Activated T-cell treated with anti-CD3 and anti-CD28 coated beads for 4 hours (primary cell): ENCODE measurements at places on chromosomes 6 and 20.

GRCh38 chr6:14277405-14277930 lies 159.9 kb downstream of the CD83 start:
- no peak for DNase-seq

DNA sequence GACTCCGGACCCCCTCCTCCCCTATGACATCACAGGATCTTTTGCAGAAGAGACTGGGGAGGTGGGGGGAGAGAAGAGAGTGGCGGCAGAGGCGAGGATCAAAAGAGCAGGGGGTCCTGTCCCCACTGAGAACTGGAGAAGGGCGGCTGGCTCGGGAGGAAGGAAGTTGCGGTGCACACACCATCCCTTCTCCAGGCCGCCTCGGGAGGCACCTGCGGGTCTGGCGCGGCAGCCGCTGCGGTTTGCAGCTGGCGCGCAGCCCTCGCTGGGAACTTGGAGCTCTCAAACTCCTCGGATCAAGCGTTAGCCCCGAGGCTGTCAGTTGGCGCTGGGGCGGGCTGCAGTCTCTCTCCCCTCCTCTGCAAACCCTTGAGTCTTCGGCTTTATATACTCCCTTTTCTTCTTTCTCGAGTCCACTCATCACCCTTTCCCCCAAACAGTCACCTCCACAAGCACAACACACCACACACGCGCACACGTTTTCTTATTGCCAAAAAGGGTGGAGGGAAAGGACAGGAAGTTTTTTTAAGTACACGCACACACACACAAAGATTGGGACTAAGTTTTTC lies 180.7 kb downstream of the TBXT start:
- no peak for DNase-seq

- DNase-seq, result no peak
These were observed 129.2 kb downstream of the SAMD5 start for GRCh38 chr6:147637620-147638195.

GRCh38 chr6:149636124-149636523 lies 12.4 kb downstream of the KATNA1 start:
- DNase-seq, result no peak

DNA sequence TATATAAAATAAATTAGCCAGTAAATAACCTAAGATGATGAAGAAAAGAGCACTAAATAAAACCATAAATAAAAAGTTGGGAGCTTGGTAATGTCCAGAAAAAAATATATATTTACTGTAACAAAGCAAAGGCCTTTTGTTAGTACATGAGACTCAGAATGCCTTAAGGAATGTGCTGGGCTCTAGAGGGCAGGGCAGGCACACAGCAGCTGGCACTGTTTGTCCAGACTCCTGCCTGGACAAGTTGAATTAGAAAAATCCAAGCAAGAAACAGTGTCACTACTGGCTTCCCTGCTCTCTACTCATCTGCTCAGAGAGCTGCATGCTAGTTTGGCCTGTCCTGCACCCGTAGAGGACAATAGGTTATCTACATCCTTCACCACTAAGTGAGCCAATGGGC lies 8.8 kb downstream of the DEFB129 start:
- no peak for DNase-seq

- no peak for DNase-seq
These were observed 7.4 kb downstream of the TMEM14C start for GRCh38 chr6:10730254-10730653.

DNA sequence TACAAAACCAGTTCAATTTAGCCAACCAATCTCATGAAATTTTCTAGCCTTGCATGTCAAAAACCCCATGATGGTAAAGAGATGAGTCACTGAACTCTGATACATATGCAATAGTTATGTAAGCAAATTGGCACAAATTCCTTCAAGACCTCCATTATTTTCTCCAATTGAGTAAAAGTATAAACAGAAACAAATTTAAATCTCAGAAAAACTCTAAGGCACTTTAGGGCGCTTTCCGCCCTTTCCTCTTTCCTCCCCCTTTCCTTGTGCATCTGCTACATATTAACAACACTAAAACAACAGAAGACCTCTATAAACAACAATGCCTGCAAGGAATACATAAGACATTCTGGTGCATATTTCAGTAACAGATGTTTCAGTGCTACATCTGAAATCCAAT lies 48.5 kb downstream of the KIF13A start:
- no peak for DNase-seq

DNA sequence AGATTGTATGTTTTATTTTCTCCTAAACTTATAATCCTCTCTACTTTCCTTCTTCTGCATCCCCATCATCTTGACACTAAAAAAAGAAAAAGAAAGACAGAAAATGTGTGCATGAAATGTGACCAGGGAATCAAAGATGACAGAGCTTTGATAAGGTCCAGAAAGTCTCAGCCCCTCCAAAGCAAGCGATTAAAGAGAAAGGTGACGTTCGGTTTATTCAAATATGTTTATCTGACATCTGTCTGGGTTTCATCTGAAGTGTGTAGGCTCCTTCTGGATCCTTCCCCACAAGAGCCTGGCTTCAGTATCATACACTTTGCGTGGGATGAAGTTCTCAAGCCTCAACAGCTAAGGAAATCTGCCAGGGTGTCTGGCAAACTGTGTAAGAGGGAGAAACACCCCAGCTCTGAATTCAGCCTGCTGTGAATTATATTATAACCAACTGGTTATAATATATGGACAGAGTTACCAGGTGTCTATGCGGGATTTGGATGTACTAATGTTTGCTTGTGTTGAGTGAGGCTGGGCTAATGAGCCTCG lies 263.0 kb downstream of the ZNF217 start:
- no peak for DNase-seq

DNA sequence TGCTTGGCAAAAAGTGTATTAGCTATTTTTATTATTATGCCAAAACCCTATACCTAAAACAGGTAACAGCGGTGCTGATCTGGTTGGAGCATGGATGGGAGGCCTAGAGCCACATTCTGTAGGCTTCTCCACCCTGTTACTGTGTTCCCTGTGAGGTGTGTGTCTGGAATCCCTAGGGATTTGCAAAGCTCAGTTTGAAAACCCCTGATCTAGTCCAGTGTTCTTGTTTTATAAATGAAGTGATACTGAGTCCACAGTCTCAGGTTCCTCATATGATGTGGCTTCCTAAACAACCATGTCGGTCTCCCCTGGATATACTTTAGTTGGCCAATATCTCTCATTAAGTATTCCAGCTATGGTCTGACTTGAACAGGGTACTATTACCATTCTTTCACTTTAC lies 16.3 kb downstream of the ACSS2 start:
- no peak for DNase-seq

GRCh38 chr6:43671801-43672690 lies 15.5 kb downstream of the MRPS18A start:
- no peak for DNase-seq

DNA sequence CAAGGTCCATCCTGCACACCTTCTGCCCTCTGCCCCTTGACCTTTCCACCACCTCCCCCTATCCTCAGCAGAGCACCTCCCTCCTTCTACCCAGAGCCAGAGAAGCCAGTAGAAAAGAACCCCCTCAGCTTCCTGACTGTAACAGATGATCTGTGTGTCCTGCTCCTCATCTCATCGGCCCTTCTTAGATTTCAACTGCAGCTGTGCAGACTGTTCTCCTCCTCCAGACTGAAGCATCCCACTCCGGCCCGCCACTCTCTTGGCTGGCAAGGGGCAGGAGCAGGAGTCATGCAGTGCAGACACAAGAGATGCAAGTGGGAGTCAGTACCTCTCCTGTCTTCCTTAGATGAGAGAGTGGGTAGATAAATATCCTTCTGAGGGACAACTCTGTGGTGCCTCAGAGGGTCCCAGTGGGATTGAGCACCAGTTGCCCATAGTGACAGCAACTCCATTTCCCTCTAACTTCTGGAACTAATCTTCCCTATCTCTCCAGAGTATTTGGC lies 163.5 kb upstream of the MLN start:
- DNase-seq, result no peak

- DNase-seq, result no peak
These were observed 47.1 kb upstream of the IFNGR1 start for GRCh38 chr6:137266309-137266586.

GRCh38 chr6:170314983-170315382 lies 8.4 kb downstream of the FAM120B start:
- DNase-seq, result no peak

GRCh38 chr6:76495909-76496308 lies 423.4 kb upstream of the IMPG1 start:
- DNase-seq, result no peak

- DNase-seq, result no peak
These were observed 37.3 kb upstream of the OLIG3 start for GRCh38 chr6:137531376-137532092.

GRCh38 chr20:54283253-54283652 lies 75.4 kb downstream of the PFDN4 start:
- no peak for DNase-seq

GRCh38 chr20:25247000-25247517 lies 826 bp upstream of the PYGB start:
- DNase-seq, result no peak

DNA sequence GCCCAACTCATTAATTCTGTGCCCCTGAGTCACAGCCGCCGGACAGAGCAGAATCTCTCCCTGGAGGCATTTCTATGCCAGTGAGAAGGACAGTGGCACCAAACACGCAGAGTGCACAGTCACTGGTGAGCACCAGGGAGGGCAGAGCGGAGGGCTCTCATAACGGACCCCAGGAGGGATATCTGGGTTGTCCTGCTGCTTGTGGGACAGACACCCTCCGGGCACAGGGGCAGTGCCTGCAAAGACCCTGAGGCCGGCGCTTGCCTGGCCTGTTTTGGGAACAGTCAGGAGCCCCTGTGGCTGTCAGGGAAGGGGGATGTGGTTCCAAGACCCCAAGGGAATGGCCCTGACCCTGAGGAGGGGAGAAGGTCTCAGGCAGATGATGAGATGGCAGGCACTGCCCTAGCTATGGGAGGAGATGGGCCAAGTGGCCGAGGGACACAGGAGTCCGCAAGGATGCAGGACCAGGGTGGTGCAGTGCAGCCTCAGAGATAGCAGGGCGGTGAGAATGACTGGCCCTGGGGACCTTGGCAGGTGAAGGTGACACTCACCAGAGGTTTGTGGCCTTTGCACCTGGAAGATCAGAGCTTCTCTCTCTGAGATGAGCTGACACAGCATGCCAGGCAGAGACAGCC lies 270.8 kb downstream of the SMOC2 start:
- DNase-seq, result no peak

DNA sequence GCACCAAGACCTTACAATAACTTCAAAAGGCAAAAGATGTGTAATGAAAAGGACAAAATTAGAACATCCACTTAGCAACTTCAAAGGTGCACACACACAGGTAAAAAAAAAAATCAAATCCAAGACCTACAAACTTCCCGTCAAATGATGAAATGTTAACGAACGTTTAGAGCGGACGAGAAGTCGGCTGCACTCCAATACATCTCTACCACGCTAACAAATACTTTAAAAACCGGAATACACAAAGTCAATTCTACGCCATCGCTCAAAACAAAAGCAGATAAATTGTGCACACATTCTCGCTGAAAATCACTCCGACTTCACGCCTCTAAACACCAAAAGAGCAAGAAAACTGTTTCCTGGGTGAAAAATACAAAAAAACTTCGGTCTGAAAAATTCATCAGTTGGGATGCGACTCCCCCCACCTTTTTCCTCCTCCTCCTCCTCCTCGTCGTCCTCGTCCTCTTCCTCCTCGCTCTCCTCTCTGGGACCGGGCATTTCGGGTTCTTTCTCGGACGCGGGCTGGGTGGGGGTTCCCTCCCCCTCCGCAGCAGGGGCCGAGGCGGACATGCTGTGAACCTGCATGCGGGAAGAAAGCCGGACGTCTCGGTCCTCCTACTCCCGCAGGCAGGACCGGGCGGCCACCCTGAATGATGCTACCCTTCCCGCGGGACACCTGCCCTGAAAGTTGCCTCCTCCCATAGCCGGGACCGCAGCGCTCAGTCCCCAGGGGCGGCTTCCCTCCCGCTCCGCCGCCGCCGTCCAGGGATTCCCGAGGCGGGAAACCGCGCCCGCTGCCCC lies 712 bp downstream of the DEK start:
- peak; percentile 18 for DNase-seq

DNA sequence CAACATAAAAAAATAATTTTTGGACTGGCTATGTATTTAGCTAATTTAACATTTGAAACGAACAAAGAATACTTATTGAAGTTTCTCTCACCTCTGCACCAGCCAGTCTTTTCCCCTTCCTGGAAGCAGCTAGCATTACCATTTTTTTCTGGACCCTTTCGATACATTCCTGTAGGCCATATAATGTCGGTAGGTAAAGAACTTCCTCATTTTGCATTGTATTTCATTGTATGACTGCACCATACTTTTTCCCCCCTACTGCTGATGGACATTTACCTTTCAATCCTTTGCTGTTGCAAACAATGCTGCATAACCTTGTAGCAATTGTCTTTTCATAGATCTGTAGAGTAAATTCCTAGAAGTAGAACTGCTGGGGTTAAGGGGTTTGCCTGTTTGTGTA lies 17.6 kb downstream of the CBFA2T2 start:
- no peak for DNase-seq

GRCh38 chr6:165049362-165049761 lies 260.0 kb downstream of the C6orf118 start:
- DNase-seq, result no peak

- DNase-seq, result no peak
These were observed 135.8 kb downstream of the SLC35F1 start for GRCh38 chr6:118042855-118043254.

DNA sequence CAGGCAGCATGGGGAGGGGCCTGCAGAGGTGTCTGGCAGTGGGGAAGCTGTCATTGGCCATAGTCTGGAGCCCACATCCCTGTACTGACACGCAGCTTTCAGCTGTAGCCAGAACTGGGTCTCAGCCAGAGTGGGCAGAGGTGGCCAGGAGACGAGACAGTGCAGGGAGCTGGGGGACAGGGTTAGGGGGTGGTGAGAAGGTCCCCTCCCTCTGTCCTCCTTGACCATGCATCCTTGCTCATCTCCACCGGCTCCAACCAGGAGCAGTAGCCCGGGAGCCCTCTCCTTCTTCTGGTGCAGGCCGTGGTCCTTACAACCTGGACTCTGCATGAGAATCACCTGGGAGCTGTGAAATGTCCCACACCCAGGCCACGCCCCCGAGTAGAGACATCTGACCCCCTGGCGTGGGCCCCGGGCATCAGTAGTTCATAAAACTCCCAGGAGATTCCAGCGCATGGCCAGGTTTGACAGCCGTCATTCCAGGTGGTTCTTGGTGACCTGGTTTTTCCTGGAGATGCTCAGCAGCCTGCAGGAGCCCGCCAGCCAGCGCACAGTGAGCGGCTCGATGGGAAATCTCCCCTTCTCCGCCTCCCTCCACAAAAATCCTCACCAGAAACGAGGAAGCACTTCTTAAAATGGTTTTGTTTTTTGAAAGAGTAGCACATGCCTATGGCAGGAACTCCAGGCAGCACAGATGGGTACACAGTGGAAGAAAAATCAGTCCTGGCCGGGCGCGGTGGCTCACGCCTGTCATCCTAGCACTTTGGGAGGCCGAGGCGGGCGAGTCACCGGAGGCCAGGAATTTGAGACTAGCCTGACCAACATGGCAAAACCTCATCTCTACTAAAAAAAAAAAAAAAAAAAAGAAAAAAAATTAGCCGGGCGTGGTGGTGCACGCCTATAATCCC lies 56.2 kb downstream of the ADNP start:
- DNase-seq, result no peak
